ENCODE measurements at places on chromosomes 4 and X. TPM values are rescaled to one million over a fixed set of nuclear protein-coding genes. Genes with fewer than 3 reads are reported as not detected.
A peak's percentile ranks its signal among the peaks of the same experiment; 100 is the strongest.

Gene GPR78
- total RNA-seq: 0.48 TPM

Gene HCCS
- 14.0 TPM for total RNA-seq

- no peak for DNase-seq
These were observed 44.4 kb upstream of the DHRSX start for GRCh38 chrX:2545144-2545543.

GRCh38 chrX:68934421-68934820 lies 105.6 kb downstream of the EFNB1 start:
- peak; percentile 40 for DNase-seq

GRCh38 chr4:32884198-32884597 lies 2164.0 kb downstream of the PCDH7 start:
- DNase-seq: no peak

DNA sequence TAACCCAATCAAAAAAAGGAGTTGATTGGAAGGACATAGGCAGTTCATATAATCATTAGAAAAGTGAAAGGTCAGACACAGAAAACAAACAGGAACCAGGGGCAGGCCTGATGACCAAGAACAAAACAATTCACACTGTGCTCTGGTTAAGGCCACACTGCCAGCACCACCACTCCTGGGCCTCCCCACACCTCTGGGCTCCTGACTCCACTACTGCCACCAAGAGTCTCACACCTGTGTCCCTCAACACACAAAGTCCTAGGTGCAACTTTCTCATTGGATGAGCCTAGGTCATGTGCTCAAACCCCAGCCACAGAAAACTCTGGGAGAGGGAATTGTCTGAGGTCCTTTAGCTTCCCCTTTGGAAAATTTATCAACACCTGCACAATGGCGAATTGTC lies 11.1 kb upstream of the FAM9C start:
- DNase-seq: no peak

DNA sequence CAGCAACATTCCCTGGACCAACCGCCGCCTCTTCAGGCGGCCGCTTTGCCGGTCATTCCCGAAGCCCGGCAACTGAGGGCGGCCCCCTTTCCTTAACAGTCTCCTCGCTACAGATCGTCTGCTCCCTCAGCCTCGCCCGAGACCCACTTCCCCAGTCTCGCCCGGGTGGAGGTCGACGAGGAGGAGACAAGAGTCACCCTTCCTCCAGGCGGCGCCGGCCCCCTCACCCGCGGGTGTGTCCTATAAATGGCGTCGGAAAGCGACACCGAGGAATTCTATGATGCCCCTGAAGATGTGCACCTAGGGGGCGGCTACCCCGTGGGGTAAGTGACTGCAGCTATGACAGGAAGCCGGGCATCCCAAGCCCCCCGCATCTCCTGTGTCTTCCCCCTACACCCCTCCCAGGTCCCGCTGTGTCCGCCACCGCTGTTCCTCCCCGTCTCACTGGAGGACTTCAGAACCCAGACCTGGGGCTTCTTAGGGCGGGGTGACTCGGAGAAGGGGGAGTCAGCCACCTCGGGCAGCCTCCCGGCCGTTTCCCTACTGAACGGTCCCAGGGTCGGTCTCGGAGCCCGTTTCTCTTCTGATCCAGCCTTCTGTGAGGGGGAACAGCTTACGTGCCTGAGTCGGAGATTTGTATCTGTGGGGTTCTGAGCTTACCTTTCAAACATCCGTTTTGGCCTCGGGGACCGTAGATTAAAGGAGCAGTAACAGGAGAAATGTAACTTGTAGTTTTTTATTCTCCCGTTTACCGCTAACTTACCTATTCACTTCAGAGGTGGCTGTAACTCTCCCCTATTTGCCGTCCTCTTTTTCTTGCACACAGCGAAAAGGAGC lies 570 bp downstream of the WDR44 start:
- peak; percentile 69 for DNase-seq

- no peak for DNase-seq
These were observed 52.1 kb upstream of the STOX2 start for GRCh38 chr4:183852910-183853547.

DNA sequence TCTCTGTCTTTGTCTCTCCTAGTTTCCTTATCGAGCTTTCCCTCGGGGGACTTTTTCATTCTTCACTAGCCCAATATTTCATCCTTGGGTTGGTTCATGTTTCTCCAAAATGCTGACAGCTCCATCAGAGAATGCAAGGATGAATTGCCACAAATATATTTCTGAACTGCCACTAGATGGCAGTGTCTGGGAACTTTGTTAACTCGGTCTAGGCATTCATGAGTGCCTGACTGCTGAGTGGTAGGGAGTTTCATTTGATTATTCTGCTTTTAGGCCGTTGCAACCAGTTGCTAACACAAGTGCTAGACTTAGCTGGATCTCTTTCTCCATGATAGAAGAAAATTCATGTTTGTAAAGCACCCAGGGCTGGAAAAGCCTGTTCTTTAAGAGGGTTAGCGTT lies 73.5 kb upstream of the RAP2C start:
- DNase-seq: no peak

GRCh38 chrX:118534716-118535493 lies 39.3 kb downstream of the DOCK11 start:
- no peak for DNase-seq

GRCh38 chrX:130984782-130985181 lies 73.4 kb upstream of the ARHGAP36 start:
- DNase-seq: no peak

DNA sequence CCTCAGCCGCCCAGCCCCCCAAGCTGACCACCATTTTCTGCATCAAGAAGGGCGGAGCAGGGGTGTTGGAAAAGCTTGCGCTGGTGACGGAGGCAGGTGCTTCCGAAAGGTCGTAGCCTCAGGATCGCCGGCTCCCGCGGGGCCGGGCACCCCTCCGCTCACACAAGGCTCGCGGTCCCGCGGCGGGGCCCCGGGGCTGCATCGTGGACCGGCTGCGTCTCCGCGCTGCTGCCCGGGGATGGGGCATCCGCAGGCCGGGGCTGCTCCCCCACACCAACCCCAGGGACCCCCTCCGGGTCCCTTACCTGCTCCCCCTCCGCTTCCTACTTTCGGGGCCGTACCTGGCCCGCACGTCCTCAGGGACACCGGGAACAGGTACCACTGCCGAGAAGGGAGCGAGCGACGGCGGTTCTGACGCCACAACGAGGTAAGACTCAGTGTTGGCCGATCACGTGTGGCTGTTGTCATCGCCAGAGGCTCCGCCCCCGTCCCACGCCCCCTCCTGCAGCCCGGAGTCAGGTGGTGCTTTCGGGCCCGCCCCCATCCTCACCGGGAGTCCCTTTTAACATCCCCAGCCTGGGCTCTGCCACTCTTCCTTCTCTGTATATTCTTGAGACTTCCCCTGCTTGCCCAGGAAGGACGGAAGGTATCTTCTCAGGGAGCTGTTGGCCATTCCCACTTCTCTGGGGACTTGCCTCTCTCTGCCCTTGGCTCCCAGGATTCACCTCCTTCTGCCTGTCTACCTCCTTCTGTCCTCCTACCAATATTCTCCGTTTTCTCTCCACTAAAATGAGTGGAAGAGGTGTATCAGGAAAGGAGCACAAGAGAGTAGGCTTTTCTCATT lies at the start of gene BEX2:
TSS of gene BEX2 (minus strand) at position 436 of the 844 bp plus-strand sequence. CDS start 1,014 bp downstream, outside the sequence.
- DNase-seq: peak; percentile 81

DNA sequence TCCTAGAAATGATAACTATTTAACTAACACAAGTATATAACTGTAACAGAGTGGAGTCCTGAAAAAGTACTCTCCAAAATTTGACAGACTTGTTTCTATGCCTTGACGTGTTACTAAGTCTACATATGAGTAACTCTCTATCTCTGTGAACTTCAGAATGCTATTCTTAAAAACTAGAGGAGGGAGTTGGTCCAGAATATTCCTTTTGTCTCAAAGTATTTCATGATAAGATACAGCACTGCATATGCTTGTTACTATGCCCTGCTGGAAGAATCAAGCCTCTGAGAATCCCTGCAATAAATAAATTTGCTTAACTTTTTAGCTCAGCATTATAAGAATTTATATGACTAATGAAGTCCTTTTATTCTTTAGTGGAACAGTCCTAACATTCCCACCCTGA lies 50.9 kb upstream of the ATXN3L start:
- no peak for DNase-seq
